ENCODE measurements at places on chromosomes 16 and 17. TPM values are rescaled to one million over a fixed set of nuclear protein-coding genes. Genes with fewer than 3 reads are reported as not detected.
A peak's percentile ranks its signal among the peaks of the same experiment; 100 is the strongest.

DNA sequence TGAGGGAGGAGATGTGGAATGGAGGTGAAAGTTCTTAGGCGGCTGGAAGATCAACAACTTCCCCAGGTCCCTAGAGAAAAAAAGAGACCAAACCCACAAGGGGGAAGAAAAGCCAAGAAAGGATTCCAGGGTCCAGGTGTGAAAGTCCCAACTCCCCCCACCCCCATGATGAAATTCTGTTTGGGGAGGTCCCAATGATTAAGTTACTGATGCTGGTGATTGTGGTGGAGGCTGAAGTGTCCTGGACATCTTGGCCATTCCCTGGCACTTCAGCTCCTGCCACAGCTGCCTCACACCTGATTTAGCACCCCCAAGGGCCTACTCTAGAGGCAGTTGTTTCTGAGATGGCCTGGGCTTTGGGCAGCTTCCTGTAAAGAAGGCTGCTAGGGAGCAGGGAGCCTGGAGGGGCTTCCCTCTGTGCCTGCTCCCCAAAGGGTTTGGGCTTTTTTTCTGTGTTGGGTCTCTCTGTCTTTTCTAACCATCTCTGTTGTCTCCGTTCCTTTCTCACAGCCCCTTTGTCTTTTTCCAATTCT is 13.1 kb downstream of the HOXB4 start:
- no peak for DNase-seq

GRCh38 chr16:57807968-57808528 is 5.8 kb upstream of the KIFC3 start:
- peak; percentile 92 for DNase-seq

DNA sequence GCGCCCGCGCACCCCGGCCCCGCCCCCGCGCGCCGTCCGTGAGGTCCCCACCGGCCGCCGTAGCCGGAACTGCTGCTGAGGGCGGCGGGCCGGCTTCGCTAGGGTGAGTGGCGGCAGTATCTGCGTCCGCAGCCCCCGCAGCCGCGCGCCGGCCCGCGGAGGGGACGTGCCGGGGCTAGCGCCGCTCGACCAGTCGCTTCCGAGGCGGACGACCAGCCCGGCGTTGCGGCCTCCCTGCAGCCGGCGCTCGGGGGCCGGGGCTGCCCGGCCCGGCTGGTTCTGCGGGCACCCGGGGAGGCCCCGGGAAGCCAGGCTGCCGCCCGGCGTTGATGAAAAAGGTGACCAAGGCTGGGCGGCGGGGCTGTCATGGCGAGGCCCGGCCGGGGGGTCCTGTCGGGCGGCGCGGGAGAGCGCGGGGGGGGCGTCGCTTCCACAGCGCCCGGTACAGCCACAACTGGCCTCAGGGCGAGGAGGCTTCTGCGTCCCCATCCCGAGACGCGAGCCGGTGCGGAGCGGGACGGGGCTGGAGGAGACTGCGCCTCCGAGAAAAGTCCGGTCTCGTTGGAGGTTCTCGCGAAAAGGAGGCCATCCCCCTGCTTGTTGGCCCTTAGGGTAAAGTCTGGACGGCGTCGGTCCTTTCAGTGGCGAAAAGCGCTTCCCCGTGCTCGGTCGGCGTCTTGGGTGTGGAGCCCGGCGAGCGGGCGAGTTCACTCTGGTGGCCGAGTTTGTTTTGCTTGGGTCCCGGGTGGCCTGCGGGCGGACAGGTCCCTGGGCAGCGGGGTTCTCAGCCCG is at the start of gene CRAMP1:
Gene CRAMP1 (plus strand): TSS at position 41 of the 792 bp plus-strand sequence. CDS start 2,280 bp downstream, outside the sequence.
- DNase-seq, result peak; percentile 22

DNA sequence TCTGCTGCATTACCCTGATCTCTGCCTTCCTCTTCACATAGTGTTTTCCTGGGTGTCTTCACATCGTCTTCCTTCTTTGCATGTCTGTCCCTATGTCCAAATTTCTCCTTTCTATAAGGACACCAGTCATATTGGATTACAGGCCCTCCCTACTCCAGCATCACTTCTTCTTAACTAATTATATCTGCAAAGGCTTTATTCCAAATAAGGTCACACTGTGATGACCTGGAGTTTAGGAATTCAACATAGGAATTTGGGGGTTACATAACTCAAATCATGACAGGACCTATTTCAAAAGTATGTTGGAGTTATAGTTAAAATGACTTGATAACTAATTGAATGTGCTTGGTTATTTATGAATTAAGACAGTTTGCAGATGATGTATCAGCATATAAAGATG is 490.5 kb upstream of the ERCC4 start:
- DNase-seq, result peak; percentile 17

- no peak for DNase-seq
These were observed 26.8 kb downstream of the MED13 start for GRCh38 chr17:62038248-62038647.

GRCh38 chr16:18942061-18942460 is 15.9 kb upstream of the SMG1 start:
- DNase-seq, result no peak

DNA sequence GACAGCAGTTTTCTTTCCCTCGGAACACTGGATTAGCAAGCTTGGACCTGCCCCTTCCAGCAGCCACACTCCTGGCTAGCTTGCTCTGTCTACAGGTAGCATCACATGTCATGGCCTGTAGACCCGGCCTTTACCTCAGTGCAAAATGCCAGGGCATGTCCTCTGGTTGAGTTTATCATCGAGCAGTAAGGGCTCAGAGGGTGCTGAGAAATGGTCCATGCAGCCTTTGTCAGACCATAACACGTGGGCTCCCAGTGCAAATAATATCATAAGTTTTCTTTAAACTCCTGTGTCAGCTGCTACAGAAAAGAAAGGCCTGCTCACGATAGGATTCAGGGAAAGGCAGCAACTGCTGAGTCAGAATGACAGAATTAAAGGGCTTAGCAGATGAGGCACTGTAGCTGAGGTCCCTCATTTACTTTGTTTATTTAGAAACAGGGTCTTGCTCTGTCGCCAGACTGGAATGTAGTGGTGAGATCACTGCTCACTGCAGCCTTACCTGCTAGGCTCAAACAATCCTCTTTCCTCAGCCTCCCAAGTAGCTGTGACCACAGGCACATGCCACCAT is 8.0 kb upstream of the GNA13 start:
- DNase-seq, result peak; percentile 80

DNA sequence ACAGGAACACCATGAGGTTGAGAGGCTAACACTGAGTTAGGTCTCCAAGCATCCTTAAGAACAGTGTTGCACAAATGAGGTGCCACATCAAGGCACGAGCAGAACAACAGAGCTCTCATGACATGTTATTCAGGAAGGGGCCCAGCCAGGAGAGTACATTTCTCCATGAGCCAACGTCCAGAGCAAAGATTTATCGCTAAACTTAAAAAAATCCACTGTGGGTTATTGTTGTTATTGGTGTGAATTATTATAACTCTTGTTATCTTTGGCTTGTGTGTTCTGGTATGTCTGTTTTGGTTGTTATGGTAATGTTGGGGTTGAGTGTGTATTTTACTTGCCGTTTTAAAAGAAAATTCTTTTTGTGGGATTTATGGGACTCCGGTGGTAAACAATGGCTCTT is 68.9 kb upstream of the MSI2 start:
- no peak for DNase-seq

GRCh38 chr17:77492446-77493237 is 351.9 kb downstream of the SEC14L1 start:
- no peak for DNase-seq

The KRTAP4-4 gene
- total RNA-seq, result not detected

The MT1M gene
- total RNA-seq, result not detected

The TBX21 gene
- not detected for total RNA-seq

The ST3GAL2 gene
- 10.3 TPM for total RNA-seq

The CES5A gene
- total RNA-seq, result not detected

The GFAP gene
- total RNA-seq, result not detected

The KRT24 gene
- total RNA-seq, result not detected

The CHST4 gene
- total RNA-seq, result not detected

The CEP295NL gene
- total RNA-seq, result 0.86 TPM
